ENCODE measurements at places on chromosomes 7 and 10.

GRCh38 chr7:27399791-27400567, 157.4 kb downstream of the EVX1 start:
- DNase-seq: no peak

DNA sequence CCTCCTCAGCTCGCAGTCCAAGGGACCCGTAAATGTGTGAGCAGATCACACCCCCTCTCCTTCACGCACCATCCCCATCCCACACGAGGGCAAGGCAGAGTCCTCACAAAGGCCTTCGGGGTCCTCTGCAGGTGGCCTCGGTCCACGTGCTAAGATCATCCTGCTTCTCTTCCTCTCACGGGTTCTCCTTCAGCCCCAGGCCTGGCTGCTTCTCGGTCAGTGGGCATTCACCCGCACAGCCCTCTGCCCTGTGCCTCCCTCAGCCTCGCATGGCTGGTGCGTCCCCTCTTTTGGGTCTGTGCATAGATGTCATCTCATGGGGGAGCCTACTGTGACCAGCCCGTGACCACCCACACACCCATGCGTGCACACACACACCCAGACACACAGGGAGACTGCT, 17.3 kb upstream of the FOXL3 start:
- DNase-seq: no peak

DNA sequence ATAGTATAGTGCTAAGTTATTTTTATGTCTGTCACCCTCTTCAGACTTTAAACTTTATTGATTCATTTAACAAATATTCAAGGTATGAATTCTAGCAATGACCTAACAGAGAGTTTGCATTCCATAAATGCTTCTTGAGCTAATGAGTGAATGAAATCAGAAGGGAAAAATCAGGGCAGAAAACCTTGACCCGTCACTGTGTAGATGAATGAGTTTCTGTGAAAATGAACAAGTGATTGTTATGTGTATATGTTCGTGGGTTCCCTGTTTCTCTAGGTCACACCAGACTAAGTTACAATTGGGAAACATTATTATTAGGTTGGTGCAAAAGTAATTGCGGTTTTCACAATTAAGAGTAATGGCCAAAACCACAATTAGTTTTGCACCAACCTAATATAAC, 30.1 kb downstream of the APBB1IP start:
- peak; percentile 72 for DNase-seq

GRCh38 chr10:52741851-52742250, 30.7 kb downstream of the MBL2 start:
- DNase-seq: no peak

DNA sequence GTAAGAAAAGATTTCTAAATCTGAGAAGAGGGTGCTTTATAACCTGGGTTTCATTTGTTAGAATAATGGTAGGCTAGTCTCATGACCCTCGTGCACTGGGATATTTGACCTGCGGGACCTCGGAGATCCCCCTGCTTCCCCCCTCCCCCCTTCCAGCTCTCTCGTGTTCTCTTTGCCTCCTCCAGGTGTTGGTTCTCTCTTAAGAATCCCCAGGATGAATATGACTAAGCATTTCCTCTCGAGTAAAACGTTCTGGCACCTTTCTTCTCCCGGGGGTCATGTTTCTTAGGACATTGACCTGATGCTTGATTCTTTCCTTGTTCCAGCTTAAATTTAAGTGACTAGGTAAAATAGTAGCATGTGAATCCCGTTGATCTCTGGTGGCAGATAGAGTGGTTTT, 71.2 kb downstream of the SHH start:
- no peak for DNase-seq

- peak; percentile 32 for DNase-seq
Measured at GRCh38 chr10:113000876-113001598, 51.0 kb downstream of the TCF7L2 start.

- DNase-seq: no peak
Measured at GRCh38 chr7:8998762-8999161, 565.4 kb downstream of the NXPH1 start.

- DNase-seq: peak; percentile 90
Measured at GRCh38 chr10:117342641-117343040, 32.6 kb downstream of the PDZD8 start.

DNA sequence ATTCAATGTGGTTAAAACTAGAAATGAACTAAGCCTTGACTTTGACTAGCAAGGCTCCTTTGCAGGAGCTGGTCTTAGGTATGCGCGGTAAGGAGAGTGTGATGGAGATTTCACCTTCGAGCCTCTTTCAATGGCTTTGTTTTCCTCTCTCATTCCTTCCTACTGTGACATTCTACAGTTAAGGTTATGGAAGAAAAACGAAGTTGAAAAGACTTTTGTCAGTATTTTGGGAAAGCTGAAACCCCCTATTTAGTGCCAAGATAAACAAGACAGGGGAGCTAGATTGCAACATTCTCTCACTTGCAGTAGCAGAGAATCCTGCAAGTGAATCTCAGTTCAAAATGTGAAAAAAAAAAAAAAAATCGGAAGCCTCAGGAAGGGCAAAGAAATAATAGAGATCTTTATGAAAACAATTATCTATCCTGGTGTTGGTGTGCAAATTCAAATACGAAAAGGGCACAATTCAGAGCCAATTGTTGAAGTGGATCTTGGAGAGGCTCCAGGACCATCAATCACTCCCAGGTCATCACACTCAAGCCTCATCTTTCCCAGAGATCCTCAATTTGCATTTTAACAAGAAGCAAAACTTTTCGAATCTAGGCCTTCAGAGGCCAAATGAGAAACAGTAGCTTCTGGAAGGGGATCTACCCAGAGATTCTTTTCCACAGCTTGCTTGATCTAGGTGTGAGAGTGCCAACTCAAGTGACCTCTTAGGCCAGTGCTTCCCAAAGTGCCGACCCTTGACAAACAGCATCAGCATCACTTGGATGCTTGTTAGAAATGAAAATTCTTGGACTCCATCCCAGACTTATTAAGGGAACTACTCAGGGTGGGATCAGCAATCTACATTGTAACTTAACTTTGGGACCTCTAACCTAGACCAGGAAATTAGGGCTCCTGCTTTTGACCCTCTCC, 163.8 kb downstream of the INHBA start:
- no peak for DNase-seq

All from NCI-H226 (cell line).